Amniotic stem cell (primary cell): ENCODE measurements at places on chromosomes 13 and 19.

- no peak for DNase-seq
Observed at GRCh38 chr19:10820173-10820572, 15.8 kb downstream of the TMED1 start.

- DNase-seq = no peak
Observed at GRCh38 chr13:35346494-35346893, 130.0 kb downstream of the MAB21L1 start.

- no peak for DNase-seq
Observed at GRCh38 chr19:24140099-24140498, 53.1 kb downstream of the ZNF254 start.

DNA sequence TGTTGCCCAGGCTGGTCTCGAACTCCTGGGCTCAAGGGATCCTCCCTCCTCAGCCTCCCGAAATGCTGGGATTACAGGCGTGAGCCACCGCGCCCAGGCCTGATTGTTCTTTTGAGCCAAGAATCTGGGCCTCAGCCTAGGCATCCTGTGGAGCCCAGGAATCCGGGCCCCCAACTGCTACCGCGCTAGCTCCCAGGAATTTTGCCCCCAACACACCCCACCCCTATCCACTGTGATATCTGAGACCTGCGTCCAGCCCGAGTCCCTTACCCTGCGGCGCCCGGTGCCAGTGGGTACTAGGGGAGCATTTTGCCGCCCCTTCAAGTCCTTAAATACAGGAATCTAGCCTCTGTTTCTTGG is 838 bp upstream of the MYADM start:
- DNase-seq = no peak

DNA sequence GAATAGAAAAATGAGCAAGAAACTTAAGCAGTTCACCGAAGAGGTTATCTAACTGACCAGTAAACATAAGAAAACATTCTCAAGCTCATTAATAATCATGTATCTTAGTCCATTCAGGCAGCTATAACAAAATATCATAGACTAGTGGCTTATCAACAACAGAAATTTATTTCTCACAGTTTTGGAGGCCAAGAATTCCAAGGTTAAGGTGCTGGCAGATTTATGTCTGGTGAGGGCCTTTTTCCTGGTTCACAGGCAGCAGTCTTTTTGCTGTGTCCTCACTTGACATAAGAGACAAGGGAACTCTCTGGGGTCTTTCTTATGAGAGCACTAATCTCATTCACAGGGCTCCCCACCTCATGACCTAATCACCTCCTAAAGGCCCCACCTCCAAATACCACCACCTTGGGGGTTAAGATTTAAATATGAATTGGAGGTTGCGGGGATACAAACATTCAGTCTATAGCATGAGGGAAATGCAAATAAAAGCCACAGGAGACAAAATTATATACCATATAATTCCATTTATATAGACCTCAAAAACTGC is 123.6 kb downstream of the ZAR1L start:
- no peak for DNase-seq

- DNase-seq = no peak
Observed at GRCh38 chr13:58625703-58626389, 994.3 kb downstream of the PCDH17 start.

GRCh38 chr19:48629599-48630295 is 7.4 kb downstream of the DBP start:
- no peak for DNase-seq

DNA sequence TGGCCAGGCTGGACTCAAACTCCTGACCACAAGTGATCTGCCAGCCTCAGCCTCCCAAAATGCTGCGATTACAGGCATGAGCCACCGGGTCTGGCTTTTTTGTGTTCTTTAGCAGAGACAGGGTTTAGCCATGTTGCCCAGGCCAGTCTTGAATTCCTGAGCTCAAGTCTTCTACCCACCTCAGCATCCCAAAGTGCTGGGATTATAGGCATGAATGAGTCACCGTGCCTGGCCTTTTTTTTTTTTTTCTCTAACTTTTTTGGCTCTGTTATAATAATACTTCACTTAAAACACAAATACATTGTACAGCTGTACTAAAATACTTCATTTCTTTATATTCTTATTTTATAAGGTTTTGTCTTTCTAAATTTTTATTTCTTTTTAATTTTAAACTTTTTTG is 599.5 kb upstream of the PCDH9 start:
- DNase-seq = no peak
